Motor neuron (in vitro differentiated cells): ENCODE measurements at places on chromosomes 1 and 21. TPM values are rescaled to one million over a fixed set of nuclear protein-coding genes. Genes with fewer than 3 reads are reported as not detected.

The KRTAP13-2 gene
- total RNA-seq = not detected in 2 replicates

The PLA2G2D gene
- total RNA-seq = not detected in 2 replicates

The CSMD2 gene
- 1.1 TPM in 2 replicates for total RNA-seq

The ARPC5 gene
- total RNA-seq = 116 and 133 TPM in 2 replicates

The F13B gene
- total RNA-seq = 0.22 TPM in 1 of 2 replicates, not detected in the other

The GJA8 gene
- total RNA-seq = 0.21 TPM in 1 of 2 replicates, not detected in the other

DNA sequence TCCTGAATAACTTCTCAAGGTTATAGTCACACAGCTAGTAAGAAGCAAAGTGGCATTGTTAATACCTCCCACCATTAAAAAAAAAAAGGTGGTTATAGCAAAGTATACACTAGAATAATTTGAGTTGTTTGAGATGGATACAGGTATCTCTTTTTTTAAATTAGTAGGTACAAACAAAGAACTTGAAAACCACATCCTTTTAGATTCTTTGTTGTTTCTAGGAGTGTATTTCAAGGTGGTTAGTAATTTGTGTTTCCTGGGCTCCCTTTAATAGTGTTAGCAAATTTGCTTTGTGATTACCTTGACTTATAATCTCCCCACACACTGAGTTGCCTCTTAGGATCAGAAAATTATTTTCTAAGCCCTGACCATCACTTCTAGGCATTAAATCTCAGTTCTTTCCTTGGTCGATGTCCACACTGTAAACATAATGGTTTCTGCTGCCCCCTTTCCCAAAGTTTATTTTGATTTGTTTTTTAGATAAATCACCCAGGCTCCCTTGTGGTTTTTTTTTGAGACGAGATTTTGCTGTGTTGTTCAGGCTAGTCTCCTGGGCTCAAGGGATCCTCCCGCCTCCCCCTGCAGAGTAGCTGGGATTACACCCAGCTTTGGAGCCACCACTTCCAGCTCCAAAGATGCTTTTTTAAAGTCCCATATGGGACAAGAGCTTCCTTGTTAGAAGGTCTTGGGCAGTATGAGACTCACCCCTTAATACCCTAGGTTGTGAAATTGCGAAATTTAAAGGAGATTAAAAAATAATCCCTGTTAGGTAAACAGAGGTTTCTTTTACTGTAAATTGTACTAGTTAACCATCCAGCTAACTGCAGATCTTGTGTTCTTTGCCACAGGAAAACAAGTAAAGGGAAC is 6.2 kb downstream of the AKIRIN1 start:
- ATAC-seq = no peak

GRCh38 chr1:205593532-205593931 is 38.3 kb downstream of the ELK4 start:
- ATAC-seq = no peak

GRCh38 chr1:62299426-62300200 is 19.6 kb downstream of the KANK4 start:
- ATAC-seq = peak; percentile 66

GRCh38 chr1:37475380-37476086 is 1.2 kb downstream of the ZC3H12A start:
- ATAC-seq = no peak

GRCh38 chr21:40095477-40095876 is 228.2 kb downstream of the PCP4 start:
- no peak for ATAC-seq

DNA sequence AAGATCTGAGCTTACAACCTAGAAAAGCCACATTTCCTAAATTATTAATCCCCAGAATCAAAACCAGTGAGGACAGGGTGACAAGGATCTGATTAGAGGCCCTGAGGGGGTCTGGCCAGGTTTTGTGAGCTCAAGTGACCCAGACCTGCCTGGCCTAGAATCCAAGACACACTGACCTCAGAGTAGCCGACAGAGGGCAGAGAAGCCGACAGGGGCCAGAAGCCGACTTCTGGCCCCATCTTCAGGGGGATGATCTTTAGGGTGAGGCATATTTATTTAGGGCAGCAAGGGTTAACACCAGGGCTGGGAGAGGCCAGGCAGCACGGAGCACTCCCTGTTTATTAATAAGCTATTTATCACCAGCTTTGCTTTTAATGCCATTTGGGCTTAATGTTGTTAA is 45.3 kb downstream of the CASZ1 start:
- ATAC-seq = no peak

GRCh38 chr1:2812939-2813653 is 11.6 kb upstream of the TTC34 start:
- ATAC-seq = no peak

DNA sequence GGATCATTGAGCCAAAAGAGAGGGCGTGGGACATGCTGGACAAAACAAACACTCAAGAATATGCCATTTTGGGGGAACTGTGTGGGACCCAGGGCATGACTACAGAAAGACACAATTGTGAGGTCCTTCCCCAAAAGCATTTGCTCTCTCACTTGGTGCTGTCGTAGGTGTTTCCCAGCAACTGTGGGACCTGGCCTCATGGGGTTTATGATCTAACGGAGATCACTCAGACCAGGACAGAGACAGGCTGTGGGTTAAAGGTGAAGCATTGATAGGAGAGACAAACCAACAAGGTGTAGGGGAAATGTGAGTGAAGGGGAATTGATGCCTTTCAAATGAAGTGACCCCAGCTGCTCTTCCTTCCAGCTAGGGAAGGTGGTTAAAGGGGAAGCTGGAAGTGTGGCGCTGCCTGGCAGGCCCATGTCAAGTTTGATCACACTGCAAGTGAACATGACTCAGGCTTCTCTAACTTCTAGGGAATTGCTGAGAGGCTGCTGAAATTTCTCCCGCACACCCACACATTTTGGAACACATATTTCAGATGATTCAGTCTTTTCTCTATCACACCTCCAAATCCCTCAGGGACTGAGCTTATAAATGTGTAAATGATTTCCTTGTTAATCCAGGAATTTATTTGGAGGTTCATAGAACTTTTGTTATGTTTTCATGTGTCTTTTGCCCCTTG is 30.2 kb downstream of the TRAF5 start:
- no peak for ATAC-seq

DNA sequence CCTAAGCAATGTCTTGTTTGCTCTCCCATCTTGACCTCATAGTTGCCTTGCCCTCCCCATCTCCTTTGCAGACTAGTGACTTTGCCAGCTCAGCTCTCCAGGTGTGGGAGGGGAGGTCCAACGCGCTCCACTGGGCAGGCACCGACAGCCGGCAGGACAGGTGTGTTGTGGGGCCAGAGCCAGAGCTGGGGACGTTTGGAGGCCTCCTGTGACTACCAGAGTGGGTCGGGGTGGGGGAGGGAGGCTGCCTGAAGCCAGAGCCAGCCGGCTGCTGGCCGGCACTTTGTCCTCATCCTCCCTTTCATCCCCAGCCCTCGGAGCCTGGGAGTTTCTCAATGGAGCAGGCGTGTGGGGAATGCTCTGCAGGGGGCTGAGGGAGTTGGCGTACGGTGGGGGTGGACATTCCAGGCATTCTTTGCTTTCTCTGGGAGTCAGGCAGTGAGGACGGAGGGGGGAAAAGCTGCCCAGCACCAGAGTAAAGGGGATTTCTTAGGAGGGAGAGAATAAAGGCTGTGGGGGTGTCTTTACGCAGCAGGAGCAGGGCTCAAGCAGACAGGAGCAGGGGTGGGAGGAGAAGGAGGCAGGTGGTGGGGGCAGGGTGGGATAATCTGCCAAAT is 20.2 kb downstream of the NUAK2 start:
- peak; percentile 72 for ATAC-seq

DNA sequence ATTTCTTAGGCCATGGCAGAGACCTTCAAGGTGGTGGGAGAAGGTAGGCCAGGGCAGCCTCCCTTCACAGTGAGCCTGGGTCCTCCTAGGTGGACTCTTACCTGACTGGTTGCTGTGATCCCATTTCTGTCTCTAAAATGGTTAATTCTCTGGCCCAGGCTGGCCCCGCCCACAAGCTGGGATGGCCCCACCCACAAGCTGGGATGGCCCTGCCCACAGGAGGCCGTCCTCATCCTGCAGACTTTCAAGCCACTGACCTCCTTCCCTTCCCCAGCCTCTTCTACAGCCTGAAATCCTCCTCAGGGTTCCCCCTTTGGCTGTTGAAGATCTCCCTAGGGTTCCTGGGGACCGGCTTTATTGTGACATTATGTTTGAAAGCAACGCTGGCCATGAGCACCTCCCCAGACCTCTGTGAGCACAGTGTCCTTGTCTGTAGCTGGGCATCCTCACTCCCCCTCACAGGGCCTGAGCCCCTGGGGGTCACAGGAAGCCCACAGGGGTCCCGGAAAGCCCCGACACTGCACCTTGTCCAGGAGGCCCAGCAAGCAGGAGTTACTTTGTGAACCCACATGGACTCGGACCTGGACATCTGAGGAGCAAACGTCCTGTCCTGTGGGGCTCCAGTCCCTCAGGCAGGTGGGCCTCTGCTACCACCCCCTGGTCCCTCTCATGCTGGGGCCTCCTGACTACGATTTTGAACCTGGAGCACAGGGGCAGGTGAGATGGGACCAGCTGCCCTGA is 621.7 kb downstream of the MATN1 start:
- ATAC-seq = no peak

DNA sequence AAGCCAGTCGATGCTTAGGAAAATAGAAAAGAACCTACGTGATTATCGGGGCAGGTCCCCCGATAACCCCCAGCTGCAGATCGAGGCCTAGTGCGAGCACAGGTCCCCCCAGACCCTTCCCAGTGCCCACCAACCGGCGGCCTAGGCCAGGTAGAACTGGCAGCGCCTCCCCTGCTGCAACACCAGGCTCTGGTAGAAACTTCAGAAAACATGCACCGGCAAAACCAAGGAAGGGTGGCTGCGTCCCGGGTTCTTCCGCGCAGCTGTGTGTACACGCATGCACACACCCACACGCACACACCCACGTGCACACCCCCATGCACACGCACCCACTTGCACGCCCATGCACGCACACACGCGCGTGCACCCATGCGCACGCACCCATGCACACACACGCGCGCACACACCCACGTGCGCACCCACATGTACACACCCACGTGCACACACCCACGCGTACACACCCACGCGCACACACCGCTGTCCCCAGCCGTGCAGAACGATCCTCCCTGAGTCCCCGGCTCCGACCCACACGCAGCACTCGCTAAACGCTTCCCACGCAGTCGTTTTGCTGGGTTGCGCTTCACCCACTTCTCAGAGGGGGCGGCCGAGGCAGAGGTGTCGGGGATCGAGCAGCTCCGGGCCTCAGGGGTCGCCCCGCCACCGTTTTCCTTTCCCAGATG is 5.2 kb downstream of the TSPEAR start:
- ATAC-seq = no peak

- no peak for ATAC-seq
These were observed 88.5 kb upstream of the CD34 start for GRCh38 chr1:207999274-207999915.

DNA sequence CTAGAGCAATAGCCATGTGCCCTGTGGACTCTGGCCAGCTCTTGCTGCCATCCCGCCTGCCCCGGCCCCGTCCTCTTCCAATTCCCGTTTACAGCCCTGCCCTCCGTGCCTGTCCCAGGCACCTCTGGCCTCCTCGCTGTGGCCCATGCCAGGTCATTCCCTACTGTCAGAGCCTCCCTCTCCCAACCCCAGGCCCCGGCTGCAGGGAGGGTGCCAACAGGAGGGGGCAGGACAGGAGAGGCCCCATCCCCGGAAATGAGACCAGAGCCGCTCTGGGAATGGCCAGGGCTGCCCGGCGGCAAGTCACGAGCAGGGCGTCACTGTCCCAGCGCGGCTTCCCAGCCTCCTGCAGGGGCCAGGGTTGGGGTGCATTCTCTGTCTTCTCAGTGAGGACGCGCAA is 23.5 kb upstream of the TSPEAR start:
- no peak for ATAC-seq

- no peak for ATAC-seq
These were observed 87.3 kb downstream of the ZBTB18 start for GRCh38 chr1:244138399-244138798.
